T-cell (primary cell): ENCODE measurements at places on chromosomes 6 and 20.

- DNase-seq = no peak
These were observed 42.8 kb upstream of the SLC23A2 start for GRCh38 chr20:5044075-5044620.

- no peak for DNase-seq
These were observed 20.8 kb upstream of the BMP7 start for GRCh38 chr20:57287007-57287880.

GRCh38 chr20:50146732-50147662 is 6.5 kb downstream of the PEDS1 start:
- DNase-seq = peak; percentile 84

DNA sequence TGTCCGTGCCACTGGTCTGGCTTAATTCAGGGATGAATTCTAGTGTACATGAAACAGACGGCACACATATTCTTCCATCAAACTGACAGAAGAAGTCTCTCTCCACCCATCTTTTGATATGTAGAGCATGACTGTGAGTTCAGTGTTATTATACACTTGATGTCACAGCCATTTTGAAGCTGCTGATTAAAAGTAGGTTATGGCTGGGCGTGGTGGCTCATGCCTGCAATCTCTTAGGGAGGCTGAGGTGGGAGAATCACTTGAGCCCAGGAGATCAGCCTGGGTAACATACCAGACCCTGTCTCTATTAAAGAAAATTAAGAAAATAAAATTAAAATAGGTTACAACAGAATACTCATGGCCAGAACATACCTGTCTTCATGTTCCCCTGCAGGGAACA is 20.7 kb downstream of the C6orf15 start:
- no peak for DNase-seq

- DNase-seq = no peak
These were observed 4.6 kb downstream of the PTPRK start for GRCh38 chr6:128515550-128516513.

DNA sequence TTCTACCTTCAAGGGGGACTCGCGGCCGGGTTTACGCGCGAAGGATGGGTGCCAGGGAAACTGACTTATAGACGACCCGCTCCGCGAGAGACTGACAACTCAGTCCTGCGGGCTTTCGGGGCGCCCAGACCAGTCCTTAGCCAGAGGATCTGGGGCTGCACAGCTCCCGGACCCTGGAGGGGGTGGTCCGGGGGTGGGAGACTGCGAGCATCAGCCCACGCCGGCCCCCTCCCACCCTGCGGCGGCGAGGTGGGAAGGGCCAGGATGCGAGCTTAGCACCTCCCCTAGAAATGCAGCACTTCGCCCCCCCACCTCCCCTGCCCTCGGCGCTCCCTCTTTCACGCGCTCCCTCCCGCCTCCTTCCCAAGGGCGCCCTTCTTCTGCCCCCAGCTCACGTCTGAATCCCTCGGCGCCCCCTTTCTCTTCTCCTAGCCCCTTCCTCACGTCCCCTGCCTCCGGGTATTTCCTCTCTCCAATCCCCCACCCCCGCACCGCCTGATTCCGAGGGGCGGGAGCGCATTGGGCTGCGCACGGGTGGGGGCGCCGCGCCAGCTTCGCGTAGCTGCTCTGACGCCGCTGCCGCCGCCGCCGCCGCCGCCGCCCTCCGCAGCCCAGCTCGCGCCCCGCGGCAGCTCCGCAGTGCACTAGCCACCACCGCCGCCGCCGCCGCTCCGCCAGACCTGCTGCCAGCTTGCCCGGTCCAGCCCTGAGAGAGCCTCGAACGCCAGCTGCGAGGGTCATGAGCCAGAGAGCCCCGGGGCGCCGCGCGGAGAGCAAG is at the start of gene SLC32A1:
SLC32A1 (plus strand) TSS at position 639 of the 778 bp plus-strand sequence. CDS start 239 bp downstream, outside the sequence.
- no peak for DNase-seq

DNA sequence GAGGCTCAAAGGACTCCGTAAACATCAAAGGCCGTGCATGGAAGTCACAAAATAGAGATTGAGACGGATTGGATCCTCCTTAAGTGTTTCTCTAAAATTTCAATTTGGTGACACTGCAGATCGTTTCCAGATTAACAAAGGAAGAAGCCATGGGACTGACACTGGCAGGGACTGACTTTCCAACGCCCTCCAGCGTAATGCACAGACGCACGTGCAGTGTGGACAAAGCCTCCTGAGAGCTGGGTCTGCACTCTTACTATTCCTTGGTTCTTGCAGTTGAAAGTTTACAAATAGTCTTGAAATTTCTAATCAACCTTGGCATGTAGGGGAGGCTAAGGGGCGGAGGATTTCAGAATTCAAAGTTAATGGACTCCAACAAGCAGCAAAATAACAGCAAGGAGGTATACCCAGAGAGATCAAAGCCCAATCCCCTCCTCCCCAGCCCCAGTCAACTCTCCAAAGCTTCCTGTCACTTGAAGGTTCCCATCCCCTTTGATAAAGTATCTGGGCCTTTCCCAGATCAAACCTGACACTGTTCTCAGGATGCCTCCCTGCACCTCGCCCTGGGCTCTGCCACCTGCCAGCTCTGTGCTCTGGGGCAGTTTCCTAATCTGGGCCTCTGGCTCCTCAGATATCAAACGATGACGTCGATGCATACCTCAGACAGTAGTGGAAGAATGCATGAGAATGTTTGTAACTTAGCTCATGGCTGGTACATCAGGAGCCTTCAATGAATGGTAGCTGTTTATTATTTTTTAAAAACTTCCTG is 106.5 kb upstream of the TRAF3IP2 start:
- DNase-seq = peak; percentile 28

- no peak for DNase-seq
These were observed 214.2 kb downstream of the COL19A1 start for GRCh38 chr6:70080443-70081070.

DNA sequence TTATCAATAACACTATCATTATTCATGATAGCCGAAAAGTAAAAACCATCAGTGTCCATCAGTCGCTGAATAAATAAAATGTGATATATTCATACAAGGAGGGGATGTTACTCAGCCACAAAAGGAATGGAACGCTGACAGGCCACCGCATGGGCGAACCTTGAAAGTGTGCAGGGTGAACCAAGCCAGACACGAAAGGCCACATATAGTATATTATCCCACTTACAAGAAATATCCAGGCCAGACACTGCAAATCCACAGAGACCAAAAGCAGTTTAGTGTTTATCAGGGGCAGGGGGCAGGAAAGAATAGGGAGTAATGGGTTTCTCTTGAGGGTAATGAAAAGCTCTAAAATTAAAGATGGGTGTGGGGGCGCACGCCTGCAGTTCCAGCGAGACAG is 5.7 kb downstream of the SOX18 start:
- DNase-seq = no peak

DNA sequence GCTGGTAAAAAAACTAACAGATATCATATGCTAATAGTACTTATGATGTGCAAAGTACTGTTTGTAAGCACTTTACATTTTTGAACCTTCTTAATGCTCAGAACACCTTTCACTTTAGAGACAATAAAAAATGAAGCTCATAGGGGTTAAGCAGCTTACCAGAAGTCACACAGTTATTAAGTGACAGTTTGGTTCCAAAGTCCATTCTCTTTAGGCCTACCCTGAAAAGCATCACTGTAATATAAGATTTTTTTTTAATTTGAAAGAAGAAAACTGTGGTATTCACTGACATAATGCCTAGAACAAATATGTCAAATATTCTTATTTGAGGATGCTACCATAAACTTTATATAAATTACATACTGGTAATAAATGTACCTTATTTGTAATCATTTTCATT is 127.6 kb upstream of the RUNX2 start:
- no peak for DNase-seq

DNA sequence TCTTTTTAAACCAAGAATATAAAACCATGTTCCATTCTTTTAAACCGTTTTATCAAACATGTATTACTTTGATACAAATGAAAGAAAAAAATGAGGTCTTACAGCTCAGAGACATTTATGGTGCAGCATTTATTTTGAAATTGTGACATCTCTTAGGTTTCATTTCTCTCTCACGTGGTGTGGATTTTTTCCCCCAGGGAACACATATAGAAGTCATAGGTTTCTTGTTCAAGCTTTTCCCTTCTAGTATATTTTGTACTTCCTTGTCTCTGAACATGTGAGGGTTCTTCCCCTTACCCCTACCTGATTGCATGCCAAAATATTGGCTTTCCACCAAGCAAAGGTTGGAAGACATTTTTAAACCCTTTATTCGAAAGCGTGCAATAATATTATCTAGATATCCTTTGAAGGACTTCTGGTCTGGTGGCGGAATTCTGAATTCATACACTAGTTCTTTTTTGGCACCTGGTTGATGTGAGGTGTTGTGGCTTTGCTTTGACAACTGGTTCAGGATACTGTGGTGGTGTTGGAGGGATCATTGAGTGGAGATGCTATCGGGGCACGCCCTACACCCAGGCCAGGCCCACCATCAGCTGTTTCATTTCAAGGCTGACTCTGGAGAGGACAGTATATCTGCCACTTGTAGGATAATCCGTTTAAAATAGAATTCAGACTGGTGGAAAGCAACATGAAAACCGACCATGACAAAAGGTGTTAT is 5.6 kb upstream of the FAM50B start:
- DNase-seq = no peak
